NCI-H774 (cell line): ENCODE measurements at places on chromosomes 6 and 20.

DNA sequence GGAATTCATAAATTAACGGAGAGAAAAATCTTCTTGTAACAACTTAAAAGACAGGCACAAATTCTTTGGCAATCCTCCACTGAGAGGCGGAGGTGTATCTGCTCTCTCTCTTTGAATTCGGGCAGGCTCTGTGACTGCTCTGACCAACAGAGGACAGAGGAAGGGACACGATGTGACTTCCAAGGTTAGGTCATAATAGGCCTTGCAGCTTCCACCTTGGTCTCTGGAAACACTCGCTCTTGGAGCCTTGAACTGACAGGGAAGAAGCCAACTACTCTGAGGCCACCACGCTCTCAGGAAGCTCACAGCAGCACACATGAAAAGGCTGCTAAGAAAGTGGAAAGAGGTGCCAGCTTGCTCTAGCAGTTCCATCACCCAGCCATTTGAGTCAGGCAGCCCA is 14.9 kb downstream of the TOMM34 start:
- no peak for DNase-seq

GRCh38 chr6:150026976-150027805 is 1.9 kb upstream of the RAET1L start:
- DNase-seq = no peak

- no peak for DNase-seq
Measured at GRCh38 chr6:37139230-37139962, 30.6 kb upstream of the PIM1 start.

DNA sequence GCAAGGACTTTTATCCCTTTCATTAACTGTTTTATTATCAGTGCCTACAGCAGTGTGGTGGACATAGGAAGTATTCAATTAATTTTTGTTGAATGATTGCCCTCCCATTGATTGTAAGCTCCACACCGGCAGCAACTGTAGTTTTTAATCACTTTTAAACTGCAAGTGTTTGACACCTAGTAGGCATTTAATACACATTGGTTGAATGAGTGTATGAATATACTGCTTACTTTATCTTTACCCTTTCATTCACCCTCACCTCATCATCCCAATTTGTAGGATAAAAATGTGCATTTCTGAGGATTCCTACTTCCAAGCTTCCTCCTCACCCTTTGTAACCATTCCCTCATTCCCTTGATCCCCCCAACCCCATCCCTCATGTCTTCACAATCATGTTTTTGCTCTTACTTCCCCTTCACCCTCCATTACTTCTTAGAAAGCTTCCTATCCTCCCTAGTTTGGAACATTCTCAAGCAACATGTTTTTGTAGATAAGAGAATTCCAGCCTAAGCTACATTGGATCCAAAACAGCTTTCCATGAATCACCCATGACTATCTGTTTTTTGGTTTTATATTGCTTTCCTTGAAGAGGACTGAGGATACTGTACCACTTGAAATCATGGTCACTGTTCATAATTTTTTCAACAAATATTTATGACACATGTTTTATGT is 955 bp upstream of the SLC26A8 start:
- DNase-seq = no peak

DNA sequence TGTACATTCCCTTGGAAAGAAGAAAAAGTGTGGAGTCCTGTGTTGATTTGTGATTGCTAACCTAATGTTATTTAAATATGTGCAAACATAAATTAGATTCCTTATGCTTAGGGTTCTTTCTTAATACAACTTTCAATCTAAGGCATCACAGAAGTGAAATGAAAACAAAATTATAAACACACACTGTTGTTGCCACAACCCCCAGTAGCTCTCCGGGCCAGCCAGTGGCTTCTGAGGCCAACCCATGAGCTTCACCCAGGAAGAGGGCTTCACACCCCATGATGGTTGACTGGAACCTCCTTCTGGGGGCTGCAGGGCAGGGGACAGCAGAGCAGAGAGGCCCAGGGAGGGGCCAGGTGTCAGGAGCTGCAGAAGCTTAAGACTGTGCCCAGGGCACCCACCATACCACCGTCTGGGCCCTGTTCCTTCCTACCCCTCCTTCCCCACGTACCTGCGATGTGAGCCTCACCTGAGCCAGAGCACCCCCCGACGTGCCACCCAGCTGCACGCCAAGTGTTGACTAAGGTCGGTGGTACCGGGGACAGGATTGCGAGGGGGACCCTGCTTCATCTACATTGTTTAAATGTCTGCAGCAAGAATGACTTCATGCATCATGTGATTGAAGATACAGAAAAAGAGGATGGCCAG is 110.5 kb downstream of the FAM120B start:
- no peak for DNase-seq

GRCh38 chr6:119077391-119077642 is 1.1 kb downstream of the FAM184A start:
- no peak for DNase-seq

DNA sequence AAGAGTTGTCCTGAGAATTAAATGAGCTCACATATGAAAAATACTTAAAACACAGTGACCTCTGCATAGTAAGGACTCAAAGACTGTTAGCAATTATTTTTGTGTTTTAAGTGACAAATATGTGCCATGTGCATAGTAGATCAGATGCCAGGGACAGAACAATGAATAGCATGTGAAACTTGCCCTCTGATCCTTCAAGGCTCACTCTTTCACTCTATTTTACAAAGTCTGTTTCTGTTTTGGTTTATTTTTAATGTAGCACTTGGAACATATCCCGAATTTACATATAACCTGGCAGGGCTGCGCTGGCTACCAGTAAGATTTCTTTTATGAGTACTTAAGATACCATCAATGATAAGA is 135.5 kb upstream of the TNFAIP3 start:
- DNase-seq = no peak

GRCh38 chr6:16749516-16750485 is 11.5 kb downstream of the ATXN1 start:
- no peak for DNase-seq

- no peak for DNase-seq
Measured at GRCh38 chr6:119027465-119027864, 51.0 kb downstream of the FAM184A start.

DNA sequence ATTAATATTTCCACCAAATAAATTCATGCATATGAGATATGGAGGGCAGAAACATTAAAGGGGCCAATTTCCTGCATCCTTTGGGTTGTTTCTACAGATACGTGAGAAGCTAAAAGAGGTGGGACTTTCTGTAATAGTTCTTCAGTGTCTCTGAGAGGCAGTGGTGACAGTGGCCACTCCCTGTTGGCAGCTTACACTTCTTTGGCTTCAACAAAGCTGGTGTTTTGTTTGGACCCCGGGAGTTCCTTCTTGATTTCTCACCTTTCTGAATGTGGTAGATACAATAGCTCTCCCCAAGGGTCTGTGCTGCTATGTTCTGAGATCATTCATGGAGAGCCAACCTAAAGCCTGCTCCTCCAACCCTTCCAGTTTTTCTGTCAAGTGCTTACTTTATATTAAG is 7.8 kb downstream of the PLCB1 start:
- no peak for DNase-seq

GRCh38 chr20:8399947-8400346 is 267.9 kb downstream of the PLCB1 start:
- DNase-seq = no peak

DNA sequence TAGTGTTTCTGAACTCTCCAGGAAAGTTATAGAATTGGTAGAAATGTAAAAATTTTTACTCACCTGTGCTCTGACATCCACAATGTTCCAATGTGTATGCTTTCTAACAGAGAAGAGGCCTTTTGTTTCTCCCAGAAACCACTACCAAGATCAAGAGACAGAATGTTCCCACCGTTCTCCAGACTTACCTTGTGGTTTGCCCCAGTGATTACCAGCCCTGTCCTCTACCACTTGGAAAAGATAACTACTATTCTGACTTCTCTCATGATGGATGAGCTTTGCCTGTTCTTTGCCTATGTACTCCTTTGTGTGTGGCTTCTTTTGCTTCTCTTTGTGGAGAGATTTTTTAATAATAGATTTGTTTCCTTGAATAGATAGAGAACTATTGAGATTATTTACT is 173.0 kb upstream of the SCGN start:
- DNase-seq = no peak

DNA sequence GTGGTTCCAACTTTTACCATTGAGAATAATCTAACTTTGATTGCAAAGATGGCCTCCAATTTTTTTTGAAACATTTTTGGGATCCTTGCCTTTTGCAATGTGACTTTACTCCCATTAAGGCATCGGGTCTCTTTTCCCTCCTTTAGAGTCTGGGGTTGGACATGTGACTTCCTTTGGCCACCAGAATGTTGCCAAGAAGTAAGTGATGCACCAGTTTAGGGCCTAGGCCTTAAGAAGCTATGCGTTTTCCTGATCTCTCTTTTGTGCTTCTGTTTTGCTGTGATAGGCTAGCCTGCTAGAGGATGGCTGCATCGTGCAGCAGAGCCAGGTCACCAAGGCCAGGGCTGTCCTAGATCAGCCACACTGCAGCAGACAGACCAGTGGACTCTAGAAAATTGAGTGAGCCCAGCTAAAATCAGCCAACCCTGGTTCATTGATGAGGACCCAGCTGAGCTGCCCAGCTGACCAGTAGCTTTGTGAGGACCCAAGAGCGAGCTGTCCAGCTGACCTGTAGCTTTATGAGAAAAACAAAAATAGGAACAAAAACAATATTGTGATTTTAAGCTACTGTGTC is 594.0 kb upstream of the JAG1 start:
- no peak for DNase-seq

GRCh38 chr20:38117205-38117604 is 47.9 kb downstream of the TGM2 start:
- no peak for DNase-seq

GRCh38 chr6:132246632-132247270 is 154.5 kb downstream of the MOXD1 start:
- DNase-seq = no peak

DNA sequence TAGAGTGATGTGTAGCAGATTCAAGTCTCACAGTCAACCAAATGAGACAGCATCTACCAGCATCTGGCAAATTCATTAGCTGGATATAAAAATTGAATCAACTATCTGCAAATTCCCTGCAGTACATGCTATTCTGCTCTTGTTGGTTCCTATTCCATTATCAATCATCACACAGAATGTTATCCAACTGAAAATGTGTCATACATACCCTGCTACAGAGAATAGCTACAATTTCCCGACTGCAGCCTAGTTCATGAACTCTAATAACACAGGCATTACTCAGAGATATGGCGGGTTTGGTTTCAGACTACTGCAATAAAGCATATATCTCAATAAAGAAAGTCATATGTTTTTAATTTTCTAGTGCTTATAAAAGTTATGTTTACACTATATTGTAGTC is 78.4 kb downstream of the AHI1 start:
- no peak for DNase-seq

DNA sequence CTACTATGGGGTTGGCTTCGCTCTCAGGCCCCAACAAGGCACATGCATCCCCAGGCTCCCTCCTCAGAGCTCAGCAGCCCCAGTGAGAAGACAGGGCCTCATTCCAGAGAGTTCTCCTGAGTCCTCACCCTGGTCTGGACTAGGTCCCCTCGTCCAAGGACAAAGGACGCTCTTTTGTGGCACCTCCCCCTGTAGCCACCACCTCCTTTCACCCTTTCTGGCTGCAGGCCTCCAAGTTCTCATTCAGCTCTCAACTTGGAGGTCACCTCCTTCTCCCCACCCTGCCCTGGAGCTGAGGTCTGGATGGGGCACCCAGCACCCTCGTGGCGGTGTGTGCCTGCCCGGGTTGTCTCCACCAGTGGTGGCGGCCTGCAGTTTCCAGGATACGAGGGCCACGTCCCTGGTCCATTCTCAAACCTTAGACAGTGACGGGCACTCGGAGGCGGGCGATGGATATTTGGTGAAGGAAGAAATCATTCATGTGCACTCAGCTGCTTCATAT is 2.5 kb downstream of the UNC93A start:
- no peak for DNase-seq

DNA sequence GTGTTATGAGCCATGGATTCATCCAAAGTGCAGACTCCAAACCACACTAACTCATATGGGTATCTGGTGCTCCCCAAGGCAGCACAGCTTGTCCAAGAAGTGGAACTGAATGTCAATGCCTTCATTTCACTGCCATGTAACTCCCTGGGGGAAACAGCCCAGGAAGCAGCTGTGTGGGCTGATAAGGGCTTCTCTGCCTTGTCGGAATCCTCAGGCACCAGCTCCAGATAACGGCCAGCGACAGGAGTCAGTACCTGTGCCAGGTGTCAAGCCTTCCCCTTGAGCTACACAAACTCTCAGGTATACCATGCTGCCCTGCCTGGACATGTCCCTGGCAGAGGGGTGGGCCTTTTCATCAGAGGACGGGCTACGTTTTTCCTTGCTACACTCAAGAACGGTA is 751.9 kb upstream of the CHD6 start:
- no peak for DNase-seq

GRCh38 chr20:20092827-20093226 is 40.5 kb downstream of the CFAP61 start:
- DNase-seq = no peak

GRCh38 chr6:50249493-50249892 is 199.8 kb upstream of the DEFB112 start:
- no peak for DNase-seq

DNA sequence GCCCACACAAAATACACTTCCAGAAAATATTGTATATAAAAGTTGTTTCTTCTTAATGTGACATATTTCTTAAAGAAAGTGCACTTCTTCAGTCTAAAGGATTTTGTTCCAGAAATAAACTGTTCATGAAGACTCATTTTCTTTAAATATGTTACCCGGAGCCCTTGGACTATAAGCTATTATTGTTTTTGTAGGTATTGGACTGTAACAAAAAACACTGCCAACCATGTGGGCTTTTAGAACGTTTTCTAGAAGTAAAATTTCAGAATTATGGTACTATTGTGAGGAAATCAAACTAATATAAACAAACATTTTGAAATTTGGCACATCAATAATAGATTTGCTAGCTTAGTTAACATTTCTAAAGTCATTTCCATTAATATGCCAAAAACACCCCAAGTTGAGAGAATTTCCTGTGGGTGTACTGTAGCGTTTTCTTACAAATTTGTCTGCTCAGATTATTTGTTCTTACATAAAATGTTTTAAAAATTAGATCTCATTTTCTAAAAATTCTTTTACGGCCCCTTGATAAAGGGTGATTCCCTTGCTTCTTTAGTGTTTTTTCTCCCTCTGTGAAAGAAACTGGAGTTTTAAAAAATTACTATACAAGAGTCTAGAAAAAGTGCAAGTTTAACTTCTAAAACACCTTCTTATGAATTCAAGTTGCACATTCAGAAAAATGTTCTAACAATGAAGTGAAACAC is 3.4 kb downstream of the NKX2-4 start:
- DNase-seq = no peak

DNA sequence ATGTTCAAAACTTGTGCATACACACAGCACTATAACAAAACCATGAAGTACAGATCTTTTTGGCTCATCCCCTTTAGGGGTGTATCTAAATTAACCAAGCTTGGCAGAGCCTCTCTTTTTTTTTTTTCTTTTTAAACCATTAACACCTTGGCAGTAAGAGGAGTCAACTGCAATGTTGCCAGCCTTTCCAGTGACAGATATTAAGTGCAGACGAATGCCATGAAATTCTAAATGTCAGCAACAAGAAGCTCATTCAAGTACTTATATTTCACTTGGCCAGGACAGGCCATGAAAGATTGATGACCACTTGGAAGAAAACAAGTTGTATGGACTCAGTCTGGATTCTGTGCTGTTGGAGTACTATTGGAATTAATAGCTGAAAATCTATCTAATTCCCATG is 49.8 kb downstream of the SLC17A5 start:
- no peak for DNase-seq

GRCh38 chr20:23021541-23021940 is 13.6 kb upstream of the SSTR4 start:
- no peak for DNase-seq
